ENCODE measurements at places on chromosomes 4 and X.

DNA sequence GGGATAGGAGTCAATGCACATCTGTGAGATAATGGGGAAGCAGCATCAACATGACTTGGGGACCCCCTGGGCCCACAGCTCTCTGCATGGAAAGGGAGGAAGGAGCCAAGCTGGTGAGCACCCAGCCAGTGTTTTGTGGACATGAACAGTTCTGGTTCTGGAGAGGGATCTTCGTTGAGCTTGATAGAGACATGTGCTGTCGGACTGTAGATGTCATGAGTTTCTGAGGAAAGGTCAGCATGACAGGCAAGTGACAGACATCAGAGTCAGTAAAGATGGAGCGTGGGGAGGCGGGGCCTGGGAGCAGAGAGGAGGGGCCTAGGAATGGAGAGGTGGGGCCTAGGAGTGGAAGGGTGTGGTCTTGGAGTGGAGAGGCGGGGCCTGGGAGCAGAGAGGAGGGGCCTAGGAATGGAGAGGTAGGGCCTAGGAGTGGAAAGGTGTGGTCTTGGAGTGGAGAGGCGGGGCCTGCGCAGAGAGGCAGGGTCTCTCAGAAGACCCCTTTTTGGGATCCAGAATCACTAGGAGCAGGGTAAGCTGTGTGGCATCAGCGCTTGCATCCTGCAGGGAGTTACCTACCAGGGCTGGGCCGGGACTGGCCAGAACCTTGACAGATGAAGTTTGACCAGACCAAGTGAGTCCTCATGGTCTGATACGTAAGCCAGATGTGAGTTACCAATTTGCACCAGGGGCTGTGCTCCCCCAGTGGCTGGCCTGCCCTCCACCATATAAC, 33.7 kb downstream of the PIGG start:
- DNase-seq = no peak

DNA sequence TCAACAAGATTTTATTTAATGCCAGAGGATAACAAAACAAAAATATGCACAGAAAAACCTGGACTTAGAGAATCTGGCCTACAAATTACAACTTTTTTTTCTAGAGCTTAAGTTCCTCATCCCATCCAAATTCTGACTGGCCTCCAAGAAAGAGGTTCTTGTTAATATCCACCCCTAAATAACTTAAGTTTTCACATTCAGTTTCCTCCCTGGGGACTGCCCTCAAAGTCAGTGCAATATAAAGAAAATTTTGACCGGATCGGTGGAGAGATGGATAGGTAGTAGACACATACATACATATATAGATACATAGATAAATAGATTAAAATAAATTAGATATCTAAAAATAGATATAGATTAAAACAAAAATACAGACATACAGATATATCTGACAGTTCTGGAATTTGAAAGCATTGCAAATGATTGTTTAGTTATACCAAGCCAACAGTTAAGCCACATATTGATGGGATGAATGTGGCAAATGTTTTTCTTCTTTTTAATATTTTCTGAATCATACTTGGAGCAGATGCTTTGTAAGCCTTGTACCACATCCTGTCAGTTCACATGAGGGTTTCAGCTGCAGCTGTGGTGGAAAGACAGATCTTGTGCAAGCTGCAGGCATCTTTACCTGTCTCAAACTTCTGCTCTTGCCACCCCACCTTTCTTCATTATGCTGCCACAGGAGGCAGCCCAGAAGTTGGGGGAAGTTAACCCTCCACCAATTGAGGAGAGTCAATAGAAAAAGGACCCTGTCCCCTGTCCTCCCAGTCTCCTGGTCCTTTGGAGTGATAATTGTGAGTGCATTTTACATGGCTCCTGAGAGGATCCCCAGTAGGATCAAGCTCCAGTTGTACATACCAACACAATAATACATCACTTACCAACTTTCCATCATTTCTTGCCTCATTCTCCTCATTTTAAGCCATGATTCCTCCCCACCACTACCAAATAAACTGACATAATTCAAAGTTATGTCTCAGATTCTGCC, 58.5 kb upstream of the PRDM8 start:
- DNase-seq = no peak

GRCh38 chr4:17497890-17498523, 13.9 kb downstream of the QDPR start:
- no peak for DNase-seq

DNA sequence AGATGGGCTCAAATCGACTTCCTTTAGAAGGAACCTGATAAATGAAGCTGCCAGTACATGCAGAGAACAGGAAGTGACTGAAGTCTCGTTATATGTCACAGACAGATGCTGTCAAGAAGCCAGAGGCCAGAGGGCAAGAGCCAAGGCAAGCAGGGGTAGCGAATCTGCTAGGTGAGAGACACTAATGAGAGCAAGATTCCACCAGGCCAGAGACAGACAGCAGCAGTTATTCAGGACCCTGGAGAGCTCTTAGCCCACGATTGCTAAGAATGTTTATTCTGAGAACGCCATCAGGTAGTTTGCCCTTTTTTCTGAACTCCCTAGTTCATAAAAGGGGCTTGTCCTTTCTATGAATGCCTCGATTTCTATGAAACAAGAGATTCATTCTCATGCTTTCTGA, 73.7 kb downstream of the BEND2 start:
- no peak for DNase-seq

DNA sequence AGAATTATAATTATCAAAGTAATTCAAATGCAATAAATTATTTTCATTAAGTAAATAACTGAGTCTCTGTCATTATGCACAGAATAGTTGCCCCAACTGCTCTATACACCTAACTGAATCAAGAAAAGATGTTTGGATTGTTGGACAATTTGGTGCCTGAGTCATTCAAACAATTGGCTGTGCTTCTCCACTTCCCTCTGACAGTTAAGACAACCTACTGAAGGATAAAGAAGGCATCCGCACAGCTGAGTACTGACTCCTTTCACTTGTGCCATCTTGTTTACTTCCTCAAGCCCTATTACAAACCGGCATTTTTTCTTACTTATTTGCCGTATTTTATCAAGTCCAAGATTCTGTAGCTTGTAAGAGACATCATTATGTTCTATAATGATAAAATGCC, 110.6 kb upstream of the C1QTNF7 start:
- DNase-seq = no peak

DNA sequence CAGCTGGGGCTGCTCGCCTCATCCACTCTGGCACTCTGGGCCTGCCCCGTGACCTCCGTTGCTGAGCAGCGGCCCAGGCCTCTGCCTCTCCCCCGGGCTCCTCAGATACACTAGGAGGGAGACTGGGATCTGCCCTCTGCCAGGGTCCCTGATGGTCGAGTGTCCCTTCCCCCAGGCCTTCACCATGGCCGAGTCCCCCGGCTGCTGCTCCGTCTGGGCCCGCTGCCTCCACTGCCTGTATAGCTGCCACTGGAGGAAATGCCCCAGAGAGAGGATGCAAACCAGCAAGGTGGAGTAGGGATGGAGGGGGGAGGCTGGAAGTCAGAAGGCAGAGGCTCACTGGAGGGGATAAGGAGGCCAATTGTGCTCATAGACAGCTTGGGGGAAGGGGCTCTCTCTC, 1.7 kb downstream of the GDPD2 start:
- no peak for DNase-seq

GRCh38 chr4:41213625-41214135, 662 bp downstream of the APBB2 start:
- DNase-seq = no peak

DNA sequence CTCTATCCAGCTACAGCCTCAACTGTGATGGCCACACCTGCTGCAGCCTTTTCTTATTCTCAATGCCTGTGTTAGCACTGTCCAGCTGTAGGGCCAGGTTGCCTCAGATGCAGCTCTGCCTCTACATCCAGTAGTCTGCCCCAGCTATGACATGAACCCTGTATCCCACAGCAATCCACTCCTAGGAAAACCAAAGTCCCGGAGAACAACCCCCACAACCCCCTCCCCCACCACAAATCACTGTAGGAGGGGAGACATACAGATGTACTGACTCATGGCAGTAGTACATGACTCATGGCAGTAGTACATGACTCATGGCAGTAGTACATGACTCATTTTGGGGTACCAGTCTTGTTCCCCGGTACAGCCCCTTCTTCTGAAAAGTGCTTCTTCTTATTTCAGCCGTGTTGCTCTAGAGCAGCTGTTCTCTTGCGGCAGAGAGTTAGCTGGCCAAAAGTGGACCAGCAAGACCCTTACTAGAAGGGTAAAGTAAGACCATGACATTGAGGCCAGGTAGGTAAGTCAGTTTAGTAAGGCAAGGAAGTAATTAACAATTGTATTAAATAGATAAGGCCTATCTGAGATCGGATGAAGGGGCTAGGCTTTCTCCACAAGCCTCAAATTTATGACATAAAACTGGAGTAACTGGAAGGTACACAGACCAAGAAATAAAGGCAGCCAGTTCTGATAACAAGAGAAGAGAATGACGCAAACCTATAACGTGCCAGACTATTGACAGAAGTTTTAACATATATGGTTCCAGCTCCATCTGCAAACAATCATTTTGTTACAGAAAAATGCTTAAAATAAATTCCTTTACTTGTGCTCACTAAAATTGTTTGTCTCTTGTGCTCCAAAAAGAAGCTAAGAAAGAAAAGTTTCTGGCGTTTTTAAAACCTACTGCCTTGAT, 221.4 kb downstream of the TACR3 start:
- no peak for DNase-seq

DNA sequence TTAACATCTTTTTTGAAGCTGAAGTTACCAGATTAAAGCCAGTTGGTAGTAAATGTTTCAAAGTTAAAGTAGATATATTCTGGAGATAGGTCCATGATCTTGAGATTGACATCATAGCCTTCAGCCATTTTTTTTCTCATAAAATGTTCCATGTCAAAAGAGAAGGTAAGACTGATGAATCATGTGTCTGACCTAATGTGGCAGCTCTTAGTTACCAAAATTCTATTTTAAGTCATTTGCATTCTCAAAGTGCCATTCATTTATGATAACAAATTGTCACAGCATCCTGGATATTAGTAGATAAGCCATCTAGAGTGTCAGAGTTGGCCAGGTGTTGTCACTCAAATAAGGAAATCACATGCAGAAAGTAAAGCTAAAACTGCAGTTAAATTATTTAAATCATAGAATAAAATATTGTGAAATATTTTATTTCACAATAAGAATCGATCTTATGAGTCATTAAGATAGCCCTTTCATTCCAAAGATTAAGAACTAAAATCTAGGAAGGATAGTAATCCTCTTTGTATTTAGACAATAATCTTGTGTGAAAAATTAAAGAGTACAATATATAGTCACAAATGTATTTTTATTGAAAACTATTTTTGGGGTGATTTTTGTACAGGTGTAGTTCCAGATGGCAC, 65.7 kb upstream of the ADAD1 start:
- no peak for DNase-seq

GRCh38 chrX:105694839-105695238, 127.5 kb upstream of the NRK start:
- DNase-seq = no peak

GRCh38 chr4:170007113-170007512, 19.1 kb downstream of the MFAP3L start:
- no peak for DNase-seq

- no peak for DNase-seq
These were observed 3.8 kb downstream of the DOK7 start for GRCh38 chr4:3466691-3467600.

DNA sequence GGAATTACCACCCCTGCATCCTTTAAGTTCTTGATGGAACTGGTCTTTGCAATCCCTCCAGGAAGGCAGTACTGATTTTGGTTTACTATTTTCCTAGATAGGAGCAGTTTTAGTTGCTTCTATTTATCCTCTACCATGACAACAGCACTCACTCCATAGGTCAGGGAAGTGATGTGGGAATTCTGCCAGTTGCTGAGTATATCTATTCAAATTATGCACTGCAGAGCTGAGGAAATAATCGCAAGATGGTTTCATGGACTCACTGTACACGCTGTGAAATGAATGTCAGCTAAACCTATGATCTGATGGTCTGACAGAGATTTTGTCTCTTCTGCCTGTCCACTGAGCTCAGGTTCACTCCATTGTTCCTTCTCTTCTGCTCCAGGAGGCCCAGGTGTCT, 135.8 kb downstream of the FAAH2 start:
- no peak for DNase-seq

- no peak for DNase-seq
These were observed 15.5 kb downstream of the PRRG1 start for GRCh38 chrX:37364666-37365065.

- DNase-seq = no peak
These were observed 473.4 kb upstream of the CPEB2 start for GRCh38 chr4:14528918-14529317.

DNA sequence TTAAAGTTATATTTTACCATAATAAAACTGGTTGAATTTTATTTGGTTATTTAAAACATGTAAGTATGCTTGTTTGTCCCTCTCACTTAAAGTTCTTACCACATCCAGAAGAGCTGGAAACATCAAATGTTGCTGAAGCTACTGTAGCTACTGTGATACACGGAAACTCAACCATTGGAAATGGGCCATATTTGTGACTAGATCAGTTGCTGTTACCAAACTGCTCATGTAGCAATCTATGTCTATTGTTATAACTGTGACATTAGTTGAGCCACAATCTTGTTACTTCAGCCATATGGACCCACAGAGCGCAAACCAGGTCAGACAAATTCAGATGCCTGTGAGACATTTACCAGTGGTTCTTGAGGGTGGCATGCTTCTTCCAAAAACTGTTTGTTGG, 41.6 kb downstream of the NDNF start:
- DNase-seq = no peak

GRCh38 chrX:10121787-10122186, 35.0 kb upstream of the CLCN4 start:
- no peak for DNase-seq

DNA sequence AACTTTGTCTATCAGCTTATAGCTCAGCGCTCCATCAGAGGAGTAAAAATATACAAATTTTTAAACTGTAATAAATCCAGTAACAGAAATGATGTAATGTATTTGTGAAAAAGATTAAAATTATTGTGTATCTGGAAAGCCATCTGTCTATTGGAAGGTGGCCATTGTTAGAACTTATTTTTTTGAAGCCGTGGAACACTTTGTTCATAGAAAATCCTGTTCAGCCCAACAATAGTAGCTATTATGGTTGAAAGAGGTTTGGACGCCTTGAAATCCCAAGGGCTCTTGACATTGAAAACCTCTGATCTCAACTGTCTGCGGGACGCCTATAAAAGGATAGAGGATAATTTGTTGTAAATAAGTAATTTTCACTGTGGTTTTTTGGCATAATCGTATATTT, 98.3 kb downstream of the RAPGEF2 start:
- DNase-seq = no peak

- no peak for DNase-seq
These were observed 25.7 kb downstream of the USP53 start for GRCh38 chr4:119238068-119238722.

DNA sequence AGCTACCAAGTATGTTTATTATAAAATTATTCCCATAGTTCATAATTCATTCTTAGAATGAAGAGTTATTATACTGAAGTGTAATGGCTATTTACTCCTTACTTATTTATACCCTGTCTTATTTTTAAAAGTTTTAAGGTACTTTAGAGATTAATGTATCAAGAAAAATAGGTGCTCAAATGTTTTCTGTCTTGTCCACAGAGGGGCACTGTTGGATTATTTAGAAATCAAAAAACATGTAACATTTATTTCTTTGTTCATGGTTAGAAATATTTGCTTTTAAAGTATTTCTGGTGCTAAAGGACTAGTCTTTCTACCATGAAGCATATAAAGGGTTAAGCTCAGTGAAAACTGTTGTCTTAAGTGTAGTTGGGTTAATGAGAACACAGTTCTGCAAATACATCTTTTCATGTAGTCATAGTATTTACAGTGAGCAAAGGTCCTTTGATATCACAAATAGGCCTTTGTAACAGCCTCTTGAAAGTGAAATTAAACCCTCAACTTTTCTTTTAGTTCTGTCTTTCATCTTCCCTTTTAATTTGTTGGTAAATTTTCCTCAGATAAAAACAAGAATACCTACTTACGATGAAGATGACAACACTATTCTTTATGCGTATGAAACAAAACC, 7.7 kb downstream of the SCML1 start:
- DNase-seq = no peak

Data from smooth muscle cell of the brain vasculature (primary cell).